ENCODE measurements at places on chromosomes 5 and 9.
A peak's percentile ranks its signal among the peaks of the same experiment; 100 is the strongest.

- no peak for DNase-seq
Observed at GRCh38 chr9:137972988-137973470, 95.4 kb downstream of the CACNA1B start.

GRCh38 chr5:57313716-57314115 is 139.9 kb downstream of the GPBP1 start:
- DNase-seq, result no peak

DNA sequence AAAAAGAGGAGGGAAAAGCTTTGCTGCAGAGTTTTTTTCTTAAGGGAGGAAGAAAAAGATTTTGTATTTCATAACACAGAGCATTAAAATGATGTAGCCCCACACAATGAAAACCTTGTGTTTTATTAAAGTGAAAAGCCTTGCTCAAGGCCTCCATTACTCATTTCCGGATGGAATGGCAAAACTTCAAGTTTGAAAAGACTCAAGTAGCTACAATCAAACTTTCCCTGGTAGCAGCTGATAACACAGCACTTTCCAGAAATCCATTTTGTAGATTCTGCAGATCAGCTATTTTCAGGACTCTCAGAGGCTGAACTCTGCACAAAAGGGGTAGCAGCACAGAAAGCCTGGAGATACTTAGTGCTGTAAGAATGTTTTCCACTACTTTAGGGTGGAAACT is 374.8 kb downstream of the NFIB start:
- peak; percentile 59 for DNase-seq

DNA sequence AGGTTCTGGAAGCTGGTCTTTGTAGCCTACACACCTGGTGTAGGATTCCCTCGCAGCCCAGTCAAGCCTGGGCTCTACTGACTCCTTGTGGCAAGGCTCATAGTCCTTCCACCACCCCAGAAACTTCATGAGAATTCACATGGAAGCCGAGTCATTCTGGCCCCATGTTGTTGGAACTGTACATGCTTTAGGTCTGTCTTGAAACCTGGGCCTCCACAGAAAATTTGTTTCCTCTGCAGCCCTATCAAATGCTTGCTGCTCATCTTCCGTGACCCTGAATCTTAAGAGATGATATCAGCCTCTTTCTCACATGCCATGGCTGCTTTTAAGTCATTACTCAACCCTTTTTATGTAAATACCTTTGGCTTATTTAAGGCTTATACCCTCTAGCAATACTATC is 113.4 kb upstream of the GRHPR start:
- DNase-seq, result no peak

DNA sequence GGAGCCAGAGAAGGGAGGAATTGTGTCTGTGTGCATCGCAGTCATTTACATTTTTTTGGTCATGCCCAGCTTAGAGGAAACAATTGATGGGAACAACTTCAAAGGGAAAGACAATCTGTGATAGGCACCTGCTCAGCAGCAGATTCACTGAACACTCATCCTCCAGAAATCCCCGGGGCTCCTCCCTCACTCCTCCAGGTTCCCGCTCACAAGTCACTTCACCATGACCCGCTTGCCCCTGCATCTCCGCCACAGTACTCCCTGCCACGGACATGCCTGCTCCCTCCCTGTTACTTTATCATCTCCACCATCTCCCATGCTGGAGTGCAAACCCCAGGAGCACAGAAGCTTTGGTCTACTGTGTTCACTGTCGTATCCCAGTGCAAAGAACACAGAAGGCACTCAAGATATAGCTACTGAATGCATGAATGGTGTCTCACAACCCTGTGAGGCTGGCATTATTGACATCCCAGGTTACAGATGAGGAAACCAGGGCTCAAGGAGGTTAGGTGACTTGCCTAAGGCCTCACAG is 16.2 kb downstream of the LHX6 start:
- DNase-seq, result no peak

DNA sequence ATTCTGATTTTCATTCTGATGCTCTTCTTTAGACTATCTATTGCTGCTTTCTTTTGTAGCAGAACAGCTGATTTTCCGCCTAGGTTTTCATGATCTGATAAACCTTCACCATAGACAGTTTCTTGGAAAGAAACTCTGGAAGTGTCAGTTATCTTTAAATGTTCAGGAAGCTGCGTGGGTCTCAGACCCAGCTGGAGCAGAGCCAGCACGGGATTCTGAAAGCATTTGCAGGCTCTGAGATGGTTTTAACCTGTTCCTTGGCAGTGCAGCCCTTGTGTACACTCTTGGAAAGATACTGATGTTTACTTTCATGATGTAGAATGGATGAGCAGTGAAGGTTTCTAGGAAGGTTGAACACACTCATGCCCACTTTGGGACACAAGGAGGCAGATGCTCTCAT is 178.0 kb upstream of the DMRT1 start:
- DNase-seq, result no peak

DNA sequence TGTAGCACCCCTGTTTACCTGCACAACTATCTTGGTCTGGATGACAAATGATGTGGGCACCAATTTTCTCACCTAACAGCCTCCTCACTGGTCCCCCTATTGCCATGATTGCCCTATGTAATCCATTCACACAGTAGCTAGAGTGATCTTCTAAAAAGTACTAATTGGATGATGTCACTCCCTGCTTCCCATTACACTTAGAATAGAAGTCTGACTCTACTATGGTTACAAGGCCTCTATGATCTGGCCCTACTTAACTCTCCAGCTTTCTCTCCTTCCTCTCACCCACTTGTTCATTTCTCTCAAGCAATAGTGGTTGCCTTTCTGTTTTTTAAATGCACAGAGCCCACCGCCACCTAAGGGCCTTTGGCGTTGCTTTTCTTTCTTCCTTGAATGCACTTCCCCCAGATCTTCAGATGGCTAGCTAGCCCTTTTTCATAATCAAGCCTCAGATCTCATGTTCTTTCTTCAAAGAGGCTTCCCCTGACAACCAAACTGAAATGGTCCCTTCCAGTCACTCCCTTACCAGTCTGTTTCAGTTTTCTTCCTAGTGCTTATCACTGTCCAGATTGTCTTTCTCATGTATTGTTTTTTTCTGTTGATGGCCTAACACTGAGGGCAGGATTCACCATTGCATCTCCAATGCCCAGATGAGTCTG is 8.7 kb downstream of the IGIP start:
- no peak for DNase-seq

GRCh38 chr9:135139366-135139959 is 52.0 kb downstream of the OLFM1 start:
- no peak for DNase-seq

DNA sequence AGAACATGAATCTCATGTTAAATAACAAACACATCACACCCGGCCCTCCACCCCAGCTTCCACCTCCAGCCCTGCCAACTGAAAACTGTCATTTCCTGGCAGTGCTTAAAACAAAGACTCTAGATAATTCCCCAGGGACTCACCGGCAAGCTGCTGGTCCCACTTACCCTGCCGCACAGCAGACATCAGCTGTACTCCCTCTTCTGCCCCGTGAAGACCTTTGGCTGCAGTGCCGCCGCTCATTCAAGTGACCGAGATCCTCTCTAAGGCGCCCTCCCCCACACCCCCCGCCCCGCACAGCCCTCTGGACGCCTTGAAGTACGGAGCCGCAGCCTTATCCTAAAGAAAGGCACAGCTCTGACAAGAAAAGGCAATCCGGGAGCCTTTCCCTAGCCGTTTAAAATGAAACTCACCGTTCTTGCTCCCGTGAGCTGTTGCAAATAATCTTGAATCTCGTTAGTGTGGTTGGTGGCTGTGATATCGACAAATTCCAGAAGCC is 434 bp downstream of the GLRX start:
- DNase-seq, result no peak

- DNase-seq, result peak; percentile 14
Observed at GRCh38 chr5:79636981-79637733, 24.9 kb downstream of the TENT2 start.

DNA sequence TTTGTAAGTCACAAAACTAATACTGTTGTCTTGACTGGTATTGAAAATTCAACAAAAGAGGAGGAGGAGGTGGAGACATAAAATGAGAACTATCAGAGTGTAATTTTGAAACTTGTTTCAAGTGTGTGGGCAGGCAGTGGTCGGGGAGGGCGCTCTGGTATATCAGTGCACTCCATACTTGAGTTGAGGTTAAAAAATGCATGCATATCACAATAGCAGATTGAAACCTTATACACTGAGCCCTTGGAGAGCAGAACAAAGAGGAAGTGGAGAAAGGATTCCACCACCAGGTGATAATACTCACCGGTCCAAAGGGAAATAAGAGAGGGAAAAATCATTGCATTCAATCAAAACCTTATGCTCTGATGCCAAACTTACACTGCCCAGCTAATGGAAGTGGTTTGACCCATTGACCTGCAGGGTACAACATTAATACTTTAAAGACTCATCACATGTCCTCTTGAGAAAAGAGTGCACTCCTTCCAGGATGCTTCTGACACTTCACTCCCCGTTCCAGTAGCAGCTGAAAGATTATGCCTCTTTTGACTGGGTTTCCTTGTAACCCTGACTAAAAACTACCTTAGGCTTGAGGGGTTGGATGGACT is 79.5 kb upstream of the FAM169A start:
- DNase-seq, result no peak

- no peak for DNase-seq
Observed at GRCh38 chr5:14267166-14267838, 124.2 kb downstream of the TRIO start.

DNA sequence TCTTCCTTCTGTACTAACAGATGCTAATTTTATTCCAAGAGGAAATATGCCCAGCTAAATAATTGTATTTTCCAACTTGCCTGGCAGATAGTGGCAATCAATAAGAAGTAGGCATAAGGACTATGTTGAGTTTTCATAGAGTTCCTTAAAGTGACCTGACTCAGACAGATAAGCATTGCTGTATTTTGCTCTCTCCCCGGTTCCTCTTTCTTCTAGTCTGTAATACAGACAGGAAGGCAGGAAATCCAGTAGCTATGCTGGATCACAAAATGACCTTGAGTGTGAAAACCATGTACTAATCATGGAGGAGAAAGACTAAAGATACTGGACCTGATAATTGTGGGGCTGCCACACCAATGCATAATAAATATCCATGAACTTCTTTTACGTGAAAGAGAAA is 701.7 kb downstream of the CETN3 start:
- DNase-seq, result no peak

DNA sequence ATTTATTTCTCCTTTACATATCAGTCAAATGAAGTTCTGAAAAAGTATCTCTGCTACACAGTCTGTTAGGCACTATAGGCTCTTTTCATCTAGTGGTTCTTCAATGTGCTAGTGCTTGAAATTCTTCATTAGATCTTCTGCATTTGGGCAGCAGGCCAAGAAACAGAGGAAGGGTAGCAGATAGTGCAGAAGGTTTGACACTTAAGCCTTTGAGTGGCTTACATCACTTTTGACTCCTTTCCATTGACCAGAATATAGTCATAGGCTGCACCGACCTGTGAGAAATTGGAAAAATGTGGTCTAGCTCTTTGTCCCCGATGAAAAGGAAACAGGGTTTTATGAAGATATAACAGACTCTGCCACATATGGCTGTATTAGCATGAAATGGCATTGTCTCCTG is 459.5 kb upstream of the PTGER4 start:
- DNase-seq, result no peak

GRCh38 chr5:178377583-178378270 is 145.1 kb upstream of the PHYKPL start:
- DNase-seq, result no peak

DNA sequence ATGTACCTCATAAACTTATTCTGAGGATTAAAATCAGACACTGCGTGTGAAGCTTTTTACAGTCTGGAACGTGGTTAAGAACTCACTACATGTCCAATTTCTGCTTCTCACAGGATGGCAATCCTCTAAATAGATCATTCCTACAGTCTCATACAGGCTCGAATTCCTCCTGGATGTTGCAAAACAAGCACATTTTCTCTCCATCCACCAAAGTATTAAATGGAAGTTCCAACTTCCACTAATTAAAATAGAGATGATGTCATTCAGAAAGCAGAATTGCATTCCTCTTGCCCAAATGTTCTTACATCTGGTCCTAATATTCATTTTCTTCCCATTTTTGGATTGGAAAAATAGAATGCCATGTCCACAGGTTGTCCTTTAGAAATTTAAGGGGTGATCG is 145.5 kb upstream of the PCA3 start:
- DNase-seq, result peak; percentile 38

GRCh38 chr9:81676395-81676794 is 13.0 kb downstream of the TLE1 start:
- no peak for DNase-seq

- DNase-seq, result no peak
Observed at GRCh38 chr5:98637116-98637515, 136.3 kb upstream of the RGMB start.

DNA sequence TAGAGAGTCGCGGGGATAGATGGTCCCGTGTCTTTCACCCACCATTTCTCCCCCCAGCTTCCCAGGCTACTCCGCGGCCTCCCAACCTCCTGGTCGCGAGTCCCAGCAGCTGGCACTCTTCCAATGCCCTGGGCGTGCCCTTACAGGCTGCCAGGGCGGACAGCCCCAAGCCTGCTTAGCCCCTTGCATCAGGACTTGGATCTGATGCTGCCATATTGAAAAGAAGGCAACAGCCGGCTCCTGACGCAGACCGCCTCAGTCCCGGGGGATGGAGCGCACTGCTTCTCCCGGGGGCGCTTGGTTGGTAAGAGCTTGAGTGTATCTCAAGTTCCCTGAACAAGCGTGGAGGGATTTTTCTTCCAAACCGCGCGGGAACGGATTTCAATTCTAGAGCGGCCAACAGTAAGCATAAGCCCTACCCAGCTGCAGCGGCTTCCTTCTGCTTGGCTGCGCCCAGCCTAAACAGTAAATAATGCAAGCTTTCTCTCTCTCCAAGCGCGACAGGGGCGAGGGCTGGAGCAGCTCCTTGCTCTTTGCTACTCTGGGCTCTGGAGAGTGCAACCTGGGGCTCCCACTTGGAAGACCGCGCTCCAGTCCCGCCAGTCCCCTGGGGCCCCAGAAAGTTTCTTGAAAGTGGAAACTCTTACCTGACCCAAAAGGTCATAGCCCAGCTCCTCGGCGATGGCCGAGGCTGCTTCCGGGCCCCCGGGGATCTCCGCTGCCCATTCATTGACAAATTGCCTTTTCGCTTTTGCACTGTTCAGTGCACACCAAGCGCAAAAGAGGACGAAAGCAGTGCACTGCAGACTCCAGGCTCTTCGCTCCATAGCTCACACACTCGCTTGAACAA is 607 bp downstream of the PCSK1 start:
- peak; percentile 13 for DNase-seq

DNA sequence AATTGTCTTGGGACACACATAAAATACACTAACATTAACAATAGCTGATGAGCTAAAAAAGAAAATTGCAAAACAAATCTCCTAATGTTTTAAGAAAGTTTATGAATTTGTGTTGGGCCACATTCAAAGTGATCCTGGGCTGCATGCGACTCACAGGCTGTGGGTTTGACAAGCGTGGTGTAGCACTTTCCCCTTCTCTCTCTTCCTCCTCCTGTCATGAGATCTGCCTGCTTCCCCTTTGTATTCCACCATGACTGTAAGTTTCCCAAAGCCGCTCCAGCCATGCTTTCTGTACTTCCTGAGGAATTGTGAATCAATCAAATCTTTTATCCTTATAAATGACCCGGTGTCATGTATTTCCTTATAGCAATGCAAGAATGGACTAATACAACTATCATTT is 178.0 kb downstream of the TLR4 start:
- no peak for DNase-seq

- no peak for DNase-seq
Observed at GRCh38 chr5:23411994-23412393, 95.4 kb upstream of the PRDM9 start.
